DMS153 (cell line): ENCODE measurements at places on chromosomes 3 and 15.

DNA sequence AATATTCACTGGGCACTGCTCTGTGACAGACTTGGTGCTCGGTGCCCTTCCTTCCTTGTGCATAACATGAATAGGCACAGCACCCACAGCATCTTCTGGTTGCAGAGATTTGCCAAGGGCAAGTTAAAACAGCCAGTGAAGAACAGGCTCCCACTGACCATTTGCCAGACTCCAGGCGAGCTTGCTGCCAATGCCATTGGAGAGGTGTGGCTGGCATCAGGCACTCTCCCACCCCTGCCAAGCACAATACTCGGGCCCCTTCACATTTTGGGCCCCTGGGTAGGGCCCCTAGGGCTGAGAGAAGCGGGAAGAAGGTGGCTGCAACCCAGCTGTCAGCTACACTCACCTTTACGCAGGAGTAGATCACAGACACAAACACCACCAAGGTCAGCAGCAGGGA lies 112.1 kb downstream of the SEC22A start:
- DNase-seq, result no peak

GRCh38 chr3:95567346-95567745 lies 1247.0 kb upstream of the EPHA6 start:
- no peak for DNase-seq

GRCh38 chr3:191139736-191140135 lies 59.3 kb upstream of the OSTN start:
- DNase-seq, result no peak

GRCh38 chr15:42338500-42338899 lies 20.8 kb upstream of the CAPN3 start:
- no peak for DNase-seq

DNA sequence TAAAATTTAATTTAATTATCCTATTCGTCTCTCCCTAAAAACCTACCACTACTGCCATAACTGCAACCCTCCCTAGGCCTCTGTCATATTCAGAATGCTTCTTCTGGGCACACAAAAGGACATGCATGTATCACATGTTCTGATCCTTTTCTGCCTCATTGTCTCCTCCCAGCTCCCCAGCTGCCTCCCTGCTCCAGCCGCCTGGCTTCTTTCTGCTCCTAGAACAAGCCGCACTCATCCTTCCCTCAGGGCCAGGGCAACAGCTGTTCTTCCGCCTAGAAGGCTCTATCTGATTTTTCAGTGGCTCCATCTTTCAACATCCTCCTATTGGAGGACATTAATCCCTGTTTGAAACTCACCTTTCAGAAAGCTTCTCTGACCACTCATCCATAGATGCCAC lies 38.6 kb downstream of the TMED3 start:
- DNase-seq, result no peak

DNA sequence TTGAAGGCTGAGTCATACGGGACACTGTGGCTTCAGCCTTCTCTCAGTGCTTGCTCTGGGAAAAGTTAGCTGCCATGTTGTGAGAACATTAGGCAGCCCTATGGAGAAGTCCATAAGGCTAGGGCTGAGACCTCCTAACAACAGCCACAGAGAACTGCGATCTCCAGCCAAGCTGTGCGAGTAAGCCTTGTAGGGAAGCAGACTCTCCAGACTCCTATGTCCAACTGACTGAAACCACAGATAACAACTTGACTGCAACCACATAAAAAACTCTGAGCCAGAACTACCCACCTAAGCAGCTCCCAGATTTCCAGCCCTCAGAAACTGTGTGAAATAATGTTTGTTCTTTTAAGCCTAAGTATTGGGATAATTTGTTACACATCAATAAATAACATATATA lies 40.7 kb downstream of the DENND6A start:
- no peak for DNase-seq

GRCh38 chr3:171690281-171690680 lies 120.0 kb downstream of the PLD1 start:
- no peak for DNase-seq

- DNase-seq, result no peak
Measured at GRCh38 chr3:30035935-30036567, 570.4 kb upstream of the TGFBR2 start.

- DNase-seq, result no peak
Measured at GRCh38 chr3:72041511-72041910, 256.6 kb upstream of the PROK2 start.

DNA sequence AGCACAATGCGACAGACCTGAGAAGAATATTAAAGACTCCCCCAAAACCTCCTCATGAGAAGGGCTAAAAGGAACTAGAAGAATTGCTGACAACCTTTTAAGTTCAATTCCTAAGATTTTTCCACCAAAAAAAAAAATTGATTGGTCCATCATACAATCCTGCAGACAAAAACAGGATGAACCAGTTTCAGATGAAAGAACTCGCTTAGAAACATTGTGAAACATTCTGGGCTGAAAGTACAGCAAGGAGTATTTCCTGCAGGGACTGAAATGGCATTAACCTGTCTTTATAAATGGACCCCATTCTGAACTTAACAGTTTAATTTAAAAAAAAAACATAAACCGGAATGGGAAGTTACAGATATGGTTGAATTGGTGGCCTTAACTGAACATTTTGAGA lies 96.0 kb upstream of the FAM174B start:
- DNase-seq, result no peak

DNA sequence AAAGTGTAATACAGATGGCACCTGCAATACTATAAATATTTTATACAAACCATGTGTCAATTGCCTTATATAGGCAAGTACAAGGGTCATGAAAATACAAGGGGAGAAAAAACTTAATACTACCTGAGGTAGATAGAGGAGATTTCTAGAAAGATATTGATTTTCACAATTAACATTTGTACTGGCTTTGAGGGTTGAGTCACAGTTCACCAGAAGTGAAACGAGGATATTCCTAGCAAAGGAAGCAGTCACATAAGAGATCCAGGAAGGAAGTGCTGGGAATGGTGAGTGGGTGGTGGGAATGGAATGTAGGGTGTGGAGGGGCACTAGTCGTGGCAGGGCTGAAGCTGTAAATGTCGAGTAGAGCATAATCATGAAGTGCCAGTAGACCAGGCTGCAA lies 108.7 kb downstream of the P2RY1 start:
- DNase-seq, result no peak

- no peak for DNase-seq
Measured at GRCh38 chr15:49462232-49462844, 39.3 kb downstream of the FGF7 start.

- DNase-seq, result no peak
Measured at GRCh38 chr15:64532521-64533315, 72.3 kb downstream of the ZNF609 start.

GRCh38 chr15:40313531-40314398 lies 6.0 kb upstream of the PLCB2 start:
- DNase-seq, result peak; percentile 50

DNA sequence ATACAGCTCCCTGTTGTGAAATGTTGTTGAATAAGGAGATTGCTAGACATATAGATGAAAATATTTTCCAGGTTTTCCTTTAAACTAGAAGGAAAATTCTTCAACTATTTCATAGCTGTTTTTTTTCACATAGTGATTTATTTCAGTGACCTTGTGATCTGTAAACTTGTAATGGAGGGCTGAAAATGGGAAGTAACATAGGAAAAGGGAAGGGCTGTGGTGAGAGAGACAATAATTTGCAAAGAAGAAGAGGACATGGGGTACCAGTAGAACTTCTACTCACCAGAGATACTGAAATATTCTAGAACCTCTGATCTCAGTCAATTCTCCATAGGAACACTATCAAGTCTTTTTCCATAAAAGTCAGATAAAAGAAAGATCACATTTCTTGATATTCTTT lies 60.4 kb downstream of the PLS1 start:
- DNase-seq, result no peak

DNA sequence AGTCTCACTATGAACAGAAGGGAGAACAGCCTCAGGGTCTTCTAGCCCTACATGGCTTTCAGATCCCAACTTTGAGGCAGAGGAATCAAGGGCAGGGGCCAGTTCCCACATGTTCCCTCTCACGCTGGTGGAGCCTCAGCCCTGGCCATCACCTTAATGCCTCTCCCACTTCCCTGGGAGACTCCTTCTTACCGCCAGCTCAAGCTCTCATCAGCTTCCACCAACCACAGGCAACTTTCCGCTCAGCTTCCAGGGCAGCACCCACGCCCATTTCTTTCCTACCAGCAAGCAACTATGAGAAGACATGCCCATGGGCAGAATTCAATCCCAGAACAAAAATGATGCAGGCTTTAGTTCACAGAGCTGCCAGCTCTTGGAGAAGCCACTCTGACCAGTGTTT lies 63.5 kb downstream of the RUBCN start:
- DNase-seq, result no peak

GRCh38 chr3:195708061-195708460 lies 12.7 kb upstream of the MUC20 start:
- no peak for DNase-seq

DNA sequence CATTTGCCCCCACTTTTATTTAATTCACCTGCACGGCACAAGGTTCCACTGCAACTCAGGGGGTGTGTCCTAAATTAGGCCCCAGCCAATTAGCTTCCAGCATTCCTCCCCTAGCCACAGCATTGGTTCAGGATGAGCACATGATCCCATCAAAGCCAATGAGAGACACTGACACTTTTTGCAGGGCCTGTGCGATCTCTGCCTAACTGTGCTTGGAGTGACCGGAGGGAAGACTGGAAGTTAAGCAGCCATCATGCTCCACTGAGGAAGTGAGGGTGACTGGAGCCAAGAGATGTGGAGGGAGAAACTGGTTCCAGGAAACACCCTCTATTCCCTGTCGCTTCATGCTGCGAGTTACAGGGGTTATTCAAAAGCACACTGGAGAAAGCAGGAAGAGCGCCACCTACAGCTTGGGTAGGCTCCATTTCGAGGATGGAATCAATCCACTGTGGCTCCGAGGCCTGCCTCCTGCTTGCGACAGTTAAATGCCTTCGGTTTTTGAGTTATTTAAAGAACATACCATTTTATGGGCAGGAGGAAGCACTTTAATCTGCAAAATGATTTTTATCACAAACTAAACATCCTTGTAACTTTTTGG lies 122.2 kb upstream of the WNT5A start:
- no peak for DNase-seq

DNA sequence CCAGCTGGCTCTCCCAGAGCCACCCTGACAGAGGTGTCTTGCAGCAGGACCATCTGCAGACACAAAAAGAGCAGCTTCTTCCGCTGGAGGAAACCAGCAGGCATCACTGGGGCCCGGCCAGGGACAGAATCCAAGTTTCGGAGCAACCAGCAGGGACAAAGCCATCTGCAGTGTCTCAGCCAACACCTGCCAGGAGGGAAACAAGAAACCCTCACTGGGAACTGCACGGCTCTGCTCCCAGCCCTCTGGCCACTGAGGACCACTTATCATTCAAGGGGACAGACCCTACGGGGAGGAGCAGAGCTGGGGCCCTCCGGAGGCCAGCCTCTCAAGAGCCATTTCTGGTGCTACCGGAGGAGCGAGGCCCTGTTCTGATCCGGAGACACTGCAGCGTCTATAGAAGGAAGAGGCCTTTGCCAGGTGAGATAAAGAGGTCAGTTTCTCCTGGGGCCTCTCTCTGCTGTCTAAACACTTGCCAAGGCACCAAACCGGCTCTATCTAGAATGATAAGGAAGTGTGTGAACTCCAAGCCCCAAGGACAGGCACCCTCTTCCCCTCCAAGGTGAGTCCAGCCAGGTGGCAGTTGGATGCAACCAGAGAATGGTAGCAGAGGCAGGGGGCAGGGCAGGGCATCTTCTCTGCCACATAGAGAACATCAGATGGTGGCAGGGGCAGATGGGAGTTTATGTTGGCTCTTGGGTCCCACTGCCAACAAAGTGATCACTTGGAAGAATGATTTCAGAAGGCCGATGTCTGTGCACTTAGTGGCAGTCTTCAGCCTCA lies 89.0 kb downstream of the CHSY1 start:
- no peak for DNase-seq

DNA sequence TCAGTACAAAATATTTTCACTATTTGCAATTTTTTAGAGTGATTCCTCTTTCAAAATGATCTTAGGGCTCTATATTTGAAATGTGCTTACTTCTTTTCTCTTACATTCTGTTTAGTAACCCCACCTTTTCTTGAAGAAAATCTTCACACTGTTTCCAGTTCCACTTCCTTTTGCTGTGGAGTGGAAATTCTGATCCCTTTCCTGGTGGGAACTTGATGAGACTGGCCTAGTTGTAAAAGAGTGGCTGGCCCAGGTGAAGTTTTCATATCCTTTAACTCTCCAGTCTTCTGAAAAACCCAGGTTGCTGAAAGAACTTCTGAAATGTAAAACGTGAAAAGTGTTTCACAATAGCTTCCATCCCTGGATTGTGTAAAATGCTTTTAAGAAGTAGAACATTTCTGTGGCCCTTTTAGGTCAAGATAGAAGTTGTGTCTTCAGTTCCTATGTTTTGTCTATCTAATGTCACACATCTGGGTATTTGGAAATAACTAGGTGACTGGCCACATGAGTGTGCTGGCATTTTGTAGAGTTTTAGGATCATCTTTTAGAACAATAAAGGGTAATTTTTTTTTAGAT lies 84.8 kb upstream of the LRIG1 start:
- DNase-seq, result no peak

GRCh38 chr3:127970966-127971592 lies 56.0 kb downstream of the KBTBD12 start:
- DNase-seq, result peak; percentile 49

DNA sequence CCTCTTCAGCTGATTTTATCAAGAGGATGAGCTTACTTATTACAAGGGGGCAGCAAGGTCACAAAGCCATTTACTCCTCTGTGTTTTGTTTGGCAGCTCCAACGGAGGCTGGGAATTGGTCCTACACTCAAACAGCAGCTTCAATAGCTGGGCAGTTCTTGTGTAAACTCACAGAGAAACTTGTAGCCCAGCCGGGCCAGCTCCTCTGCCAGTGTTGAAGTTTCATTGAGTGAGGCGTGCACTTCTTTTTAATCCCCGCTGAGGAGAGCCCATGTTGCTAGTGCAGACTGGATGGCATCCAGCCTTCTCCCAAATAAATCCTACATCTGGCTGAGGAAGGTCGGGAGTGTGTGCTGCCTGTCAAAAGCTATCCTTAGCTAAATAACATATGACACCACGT lies 59.5 kb downstream of the BFSP2 start:
- DNase-seq, result no peak

- DNase-seq, result no peak
Measured at GRCh38 chr3:126111566-126112475, 27.9 kb upstream of the SLC41A3 start.

DNA sequence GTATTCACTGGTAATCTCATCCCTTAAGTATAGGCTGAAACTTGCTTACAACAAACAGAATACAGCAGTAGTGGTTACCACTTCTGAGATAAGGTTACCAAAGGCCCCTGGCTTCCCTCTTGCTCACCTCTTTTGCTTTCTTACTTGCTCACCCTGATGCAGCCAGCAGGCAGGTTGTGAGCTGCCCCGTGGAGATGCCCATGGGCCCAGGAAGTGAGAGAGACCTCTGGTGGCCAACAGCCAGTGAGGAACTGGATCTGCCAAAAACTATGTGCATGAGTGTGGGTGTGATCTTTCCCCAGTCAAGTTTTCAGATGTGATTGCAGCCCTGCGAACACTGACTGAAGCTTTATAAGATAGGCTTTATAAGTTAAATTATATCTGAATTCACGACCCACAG lies 48.7 kb downstream of the NMNAT3 start:
- no peak for DNase-seq

- DNase-seq, result no peak
Measured at GRCh38 chr15:80266745-80267144, 14.7 kb upstream of the CTXND1 start.

GRCh38 chr3:72345980-72346379 lies 502.3 kb downstream of the SHQ1 start:
- DNase-seq, result no peak
